ENCODE measurements at places on chromosomes 13 and 19.

- no peak for DNase-seq
Observed at GRCh38 chr13:75359266-75359665, 122.7 kb downstream of the TBC1D4 start.

- DNase-seq, result no peak
Observed at GRCh38 chr13:110216006-110216397, 91.0 kb downstream of the COL4A1 start.

DNA sequence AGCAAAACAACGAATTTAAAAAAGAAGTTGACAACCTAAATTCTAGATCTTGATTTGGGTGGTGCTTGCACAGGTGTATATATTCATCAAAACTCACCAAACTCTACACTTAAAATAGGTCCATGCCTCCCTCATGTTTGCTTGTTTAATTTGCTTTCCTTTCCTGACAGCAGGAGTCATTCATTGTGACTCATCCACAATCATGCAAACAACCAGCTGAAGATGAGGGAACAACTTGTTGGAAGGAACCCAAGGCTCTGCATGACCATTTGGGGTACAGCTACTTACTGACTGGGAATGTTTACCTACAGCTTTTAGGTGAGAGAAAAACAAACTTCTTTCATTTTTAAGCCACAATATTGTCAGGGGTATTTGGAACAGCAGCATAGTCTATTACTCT is 96.6 kb downstream of the RXFP2 start:
- DNase-seq, result no peak

- no peak for DNase-seq
Observed at GRCh38 chr13:51524312-51524711, 60.0 kb upstream of the WDFY2 start.

- no peak for DNase-seq
Observed at GRCh38 chr13:98769736-98770135, 17.3 kb upstream of the SLC15A1 start.

DNA sequence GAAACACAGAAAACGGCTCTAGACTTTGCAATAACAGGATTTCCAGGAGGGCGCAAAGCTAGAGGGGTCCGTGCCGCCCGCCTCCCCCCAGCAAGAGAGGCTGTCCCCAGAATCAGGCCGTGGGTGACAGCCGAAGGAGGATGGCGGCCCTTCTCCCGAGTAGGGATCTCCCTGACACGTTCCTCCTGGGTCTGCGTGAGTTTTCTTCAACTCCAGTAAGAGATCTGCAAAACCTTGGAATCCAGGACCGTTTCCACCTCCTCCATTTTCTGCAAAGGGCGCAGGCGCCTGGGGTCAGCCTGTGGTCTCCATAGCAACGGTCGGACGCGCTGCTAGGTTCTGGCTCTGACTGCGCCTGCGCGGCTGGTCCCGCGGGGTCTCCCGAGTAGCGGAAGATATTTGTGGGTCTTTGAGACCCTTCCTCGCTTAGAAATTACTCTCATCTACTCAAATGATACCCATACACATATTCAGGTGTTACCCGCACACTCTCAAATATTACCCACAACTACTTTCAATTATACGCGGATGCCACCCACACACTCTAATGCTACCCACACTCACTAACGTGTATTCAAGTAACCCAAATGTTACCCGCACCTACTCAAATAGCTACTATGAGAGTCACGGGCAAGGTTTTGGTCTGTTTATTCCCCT is 2.1 kb downstream of the PNMA8C start:
- no peak for DNase-seq

DNA sequence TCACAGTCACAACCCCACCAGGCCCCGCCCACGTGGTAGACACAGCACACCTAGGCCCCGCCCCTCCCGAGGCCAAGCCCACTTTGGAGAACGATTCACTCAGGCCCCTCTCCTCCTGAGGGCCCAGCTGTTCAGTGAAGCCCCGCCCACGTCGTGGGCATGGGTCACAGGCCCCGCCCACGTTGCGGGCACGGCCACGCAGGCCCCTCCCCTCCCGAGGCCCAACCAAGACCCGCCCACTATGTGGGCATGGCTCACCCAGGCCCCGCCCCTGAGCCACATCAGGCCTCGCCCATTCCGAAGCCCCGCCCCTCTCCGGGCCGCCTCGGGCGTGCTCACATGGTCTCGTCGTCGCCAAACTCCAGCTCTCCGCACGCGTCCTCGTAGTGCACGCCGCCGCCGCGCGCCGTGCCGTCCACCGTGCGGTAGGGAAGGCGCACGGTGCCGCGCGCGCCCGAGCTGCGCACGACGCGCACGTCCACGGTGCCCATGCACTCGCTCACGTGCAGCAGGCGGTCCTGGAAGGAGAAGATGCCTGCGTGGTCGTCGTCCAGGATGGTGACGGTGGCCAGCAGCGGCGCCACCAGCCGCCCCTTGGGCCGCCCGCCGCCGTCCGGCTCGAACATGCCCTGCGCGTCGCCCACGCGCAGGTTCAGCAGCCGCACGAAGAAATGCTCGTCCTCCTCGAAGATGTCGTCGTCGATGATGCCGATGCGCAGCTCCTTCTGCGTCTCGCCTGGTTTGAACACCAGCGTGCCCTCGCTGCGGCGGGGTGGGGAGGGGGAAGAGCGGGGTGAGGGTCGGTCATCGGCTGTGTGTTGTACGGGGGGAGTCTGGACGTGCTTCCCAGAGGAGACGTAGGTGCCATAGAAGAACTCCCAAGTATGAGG is 24.0 kb downstream of the SLC8A2 start:
- peak; percentile 46 for DNase-seq

GRCh38 chr13:77584106-77584505 is 48.6 kb downstream of the SCEL start:
- DNase-seq, result no peak

- no peak for DNase-seq
Observed at GRCh38 chr19:54873990-54874389, at the start of gene FCAR. TSS of gene FCAR (plus strand) at chr19:54874235. CDS start at chr19:54874290, 55 bp downstream.

DNA sequence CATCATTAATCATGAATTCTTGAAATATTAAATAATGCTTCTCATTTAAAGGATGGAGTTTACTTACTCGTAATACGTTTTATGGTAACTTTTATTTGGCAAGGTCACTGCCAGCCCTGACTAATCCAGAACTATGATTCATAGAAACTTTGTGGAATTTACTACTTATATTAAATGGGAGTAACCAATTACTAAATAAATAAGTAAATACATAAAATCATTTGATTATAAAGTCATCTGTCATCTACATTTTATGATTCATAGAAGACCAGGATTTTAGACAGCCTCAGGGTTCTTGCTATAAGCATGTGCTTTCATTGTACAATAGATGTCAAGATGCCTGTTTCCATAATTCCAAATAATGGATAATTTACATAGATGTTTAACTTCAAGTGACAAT is 611.1 kb downstream of the TBC1D4 start:
- DNase-seq, result no peak

DNA sequence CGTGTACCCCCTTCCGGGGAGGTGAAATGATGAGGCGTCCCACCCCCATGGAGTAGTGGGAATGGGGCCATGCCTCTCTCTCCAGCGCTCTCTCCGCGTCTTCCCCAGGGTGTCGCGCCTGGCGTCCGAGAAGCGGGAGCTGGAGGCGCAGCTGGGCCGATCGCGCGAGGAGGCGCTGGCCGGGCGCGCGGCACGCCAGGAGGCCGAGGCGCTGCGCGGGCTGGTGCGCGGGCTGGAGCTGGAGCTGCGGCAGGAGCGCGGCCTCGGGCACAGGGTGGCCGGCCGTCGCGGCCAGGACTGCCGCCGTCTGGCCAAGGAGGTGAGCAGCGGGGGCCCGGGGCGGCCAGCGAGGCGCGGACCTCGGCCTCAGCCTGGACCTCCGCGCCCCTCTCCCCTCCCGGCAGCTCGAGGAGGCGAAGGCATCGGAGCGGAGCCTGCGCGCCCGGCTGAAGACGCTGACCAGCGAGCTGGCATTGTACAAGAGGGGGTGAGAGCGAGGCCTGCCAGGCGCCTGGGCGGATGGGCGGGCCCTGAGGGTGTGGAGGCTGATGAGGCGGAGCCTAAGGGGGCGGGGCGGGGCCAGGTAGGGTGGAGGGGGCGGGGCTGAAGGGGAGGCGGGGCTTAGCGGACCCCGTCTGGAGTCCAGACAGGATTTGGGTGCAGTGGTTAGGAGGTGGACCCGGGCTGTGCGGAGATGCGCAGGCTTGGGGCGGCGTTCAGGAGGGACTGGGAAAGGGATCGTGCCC is 7.7 kb downstream of the PGLYRP1 start:
- peak; percentile 73 for DNase-seq

DNA sequence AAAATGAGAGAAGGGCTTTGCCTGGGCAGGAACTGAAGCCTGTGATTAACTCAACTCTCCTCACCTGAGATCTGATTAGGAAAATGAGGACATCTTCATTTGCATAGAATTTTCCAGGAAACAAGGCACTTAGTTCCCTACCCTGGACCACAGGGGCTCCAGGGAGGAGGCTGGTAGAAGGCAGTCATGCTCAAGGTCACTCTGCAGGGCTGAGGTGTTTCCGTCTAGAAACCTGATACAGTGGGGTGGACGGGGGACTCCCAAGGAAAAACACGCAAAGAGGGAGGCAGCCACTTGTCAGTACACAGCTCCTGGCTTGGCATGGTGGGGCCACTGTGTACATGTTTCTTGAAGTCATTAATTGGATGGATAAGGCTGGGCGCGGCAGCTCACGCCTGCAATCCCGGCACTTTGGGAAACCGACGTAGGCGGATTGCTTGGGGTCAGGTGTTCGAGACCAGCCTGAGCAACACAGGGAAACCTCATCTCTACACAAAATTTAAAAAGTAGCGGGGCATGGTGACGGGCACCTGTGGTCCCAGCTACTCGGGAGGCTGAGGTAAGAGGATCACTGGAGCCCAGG is 6.0 kb downstream of the KLK14 start:
- DNase-seq, result no peak

- DNase-seq, result no peak
Observed at GRCh38 chr19:13373599-13373998, 132.7 kb downstream of the CACNA1A start.

- no peak for DNase-seq
Observed at GRCh38 chr19:38389101-38389925, 816 bp downstream of the SPRED3 start.

GRCh38 chr19:13902993-13903555 is 2.8 kb downstream of the BRME1 start:
- no peak for DNase-seq

GRCh38 chr19:6825076-6825774 is 52.7 kb downstream of the VAV1 start:
- no peak for DNase-seq

- no peak for DNase-seq
Observed at GRCh38 chr19:55068950-55069864, 6.3 kb upstream of the RDH13 start.

Measured in activated CD4-positive, alpha-beta T cell treated with anti-CD3 and anti-CD28 coated beads for 4 hours (primary cell).